ENCODE measurements at places on chromosomes 16 and 17. TPM values are rescaled to one million over a fixed set of nuclear protein-coding genes. Genes with fewer than 3 reads are reported as not detected.

- H3K4me3 ChIP-seq: no peak overlapping the region
- no peaks in the 10 kb centered on the region for H3K36me3 ChIP-seq
- no peak for DNase-seq
- no peaks in the 10 kb centered on the region for H3K4me1 ChIP-seq
- no peak overlapping the region for H3K27ac ChIP-seq
Measured at GRCh38 chr16:53219795-53220454, 165.1 kb downstream of the CHD9 start.

Gene SMURF2
- total RNA-seq: 16.0 TPM

DNA sequence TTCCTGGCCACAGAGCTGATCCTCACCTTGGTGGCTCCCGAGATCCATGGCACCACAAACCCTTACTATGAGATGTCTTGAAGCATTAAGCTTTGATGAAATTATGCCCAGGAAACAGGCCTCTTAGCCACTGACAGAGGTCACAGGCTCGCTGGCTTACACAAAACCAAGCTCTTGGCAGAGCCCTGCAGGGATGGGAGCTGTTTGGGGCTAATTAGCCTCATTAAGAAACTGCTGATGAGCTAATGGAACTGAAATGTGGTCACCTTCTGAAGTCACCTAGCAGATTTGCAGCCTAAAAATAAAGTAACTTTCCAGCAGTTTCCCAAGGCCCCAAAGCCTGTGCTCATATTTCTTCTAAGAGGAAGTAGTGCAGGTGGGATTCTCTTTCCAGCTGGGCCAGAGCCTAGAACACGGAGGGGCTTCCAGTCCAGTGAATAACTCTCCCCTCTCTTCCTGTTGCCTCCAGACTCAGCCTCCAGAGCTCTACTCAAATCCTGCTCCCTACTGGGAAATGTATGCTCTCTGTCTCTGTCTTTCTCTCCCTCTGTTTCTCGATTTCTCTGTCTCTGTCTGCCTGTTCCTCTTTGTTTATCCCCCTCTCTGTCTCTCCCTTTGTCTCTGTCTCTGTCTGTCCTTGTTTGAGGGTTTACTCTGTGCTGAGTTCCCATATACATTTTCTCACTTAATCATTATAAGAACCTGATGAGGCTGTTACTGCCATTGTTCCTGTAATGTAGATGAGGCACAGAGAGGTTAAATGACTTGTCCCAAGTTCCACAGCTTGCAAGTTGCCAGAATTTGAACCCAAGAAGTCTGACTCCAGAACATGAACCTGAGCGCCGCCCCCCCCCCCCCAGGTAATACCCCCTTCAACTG, 338.9 kb downstream of the CA10 start:
- H3K4me1 ChIP-seq: no peaks in the 10 kb centered on the region
- no peak overlapping the region for H3K27ac ChIP-seq
- no peak overlapping the region for H3K4me3 ChIP-seq
- no peak for DNase-seq

Gene CTRB1
- not detected for total RNA-seq

Gene HSPB9
- total RNA-seq: 0.58 TPM
